ENCODE measurements at places on chromosomes 4 and X. TPM values are rescaled to one million over a fixed set of nuclear protein-coding genes. Genes with fewer than 3 reads are reported as not detected.

- H3K27me3 ChIP-seq, result no peaks in the 10 kb centered on the region
- H3K36me3 ChIP-seq, result no peaks in the 10 kb centered on the region
- H3K4me1 ChIP-seq, result peaks cover 7% of the 10 kb centered on the region
- DNase-seq, result no peak
- H3K27ac ChIP-seq, result no peak overlapping the region
- H3K4me3 ChIP-seq, result no peak overlapping the region
Observed at GRCh38 chr4:119794681-119795080, 166.1 kb upstream of the PDE5A start.

DNA sequence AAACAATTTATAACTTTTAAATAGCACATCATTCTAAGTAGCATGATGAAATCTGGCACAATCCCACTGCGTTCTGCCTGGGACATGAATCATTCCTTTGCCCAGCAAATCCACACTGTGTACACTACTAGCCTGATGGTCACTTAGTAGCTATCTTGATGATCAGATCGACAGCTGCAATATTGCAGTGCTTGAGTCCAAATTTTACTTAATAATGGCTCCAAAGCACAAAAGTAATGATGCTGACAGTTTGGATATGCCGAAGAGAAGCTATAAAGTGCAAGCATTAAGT lies 86.6 kb upstream of the NPNT start:
- H3K36me3 ChIP-seq, result no peaks in the 10 kb centered on the region
- DNase-seq, result no peak
- no peak overlapping the region for H3K4me3 ChIP-seq
- H3K4me1 ChIP-seq, result no peaks in the 10 kb centered on the region

DNA sequence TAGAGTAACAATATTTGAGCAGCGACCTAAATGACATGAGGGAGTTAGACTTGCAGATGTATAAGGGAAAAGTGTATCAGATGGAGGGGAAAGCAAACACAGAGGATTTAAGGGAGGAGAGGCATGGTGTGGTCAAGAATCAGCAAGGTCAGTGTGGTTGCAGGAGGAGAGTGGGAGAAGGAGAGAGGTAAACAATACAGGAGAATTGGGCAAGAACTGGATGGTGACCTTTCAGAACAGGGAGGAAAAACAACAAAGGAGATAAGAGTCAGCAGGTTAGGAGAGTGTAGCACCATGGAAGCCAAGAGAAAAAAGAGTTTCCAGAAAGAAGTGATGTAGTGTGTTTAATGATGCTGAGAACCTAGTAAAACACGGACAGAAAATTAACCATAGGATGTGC lies 178.5 kb downstream of the PAPSS1 start:
- H3K36me3 ChIP-seq, result no peaks in the 10 kb centered on the region
- H3K4me1 ChIP-seq, result peaks cover 4% of the 10 kb centered on the region
- no peak for DNase-seq
- no peaks in the 10 kb centered on the region for H3K27me3 ChIP-seq

GRCh38 chrX:71256051-71256450 lies 2.1 kb upstream of the ZMYM3 start:
- peaks cover under 1% of the 10 kb centered on the region for H3K36me3 ChIP-seq
- H3K27ac ChIP-seq, result peak overlapping the region; percentile 91
- no peaks in the 10 kb centered on the region for H3K27me3 ChIP-seq

Gene CABS1
- total RNA-seq, result not detected

GRCh38 chrX:29545878-29546277 lies 669.5 kb upstream of the MAGEB2 start:
- H3K27me3 ChIP-seq, result no peaks in the 10 kb centered on the region
- H3K4me1 ChIP-seq, result peaks cover 4% of the 10 kb centered on the region
- no peak overlapping the region for H3K4me3 ChIP-seq
- no peak for DNase-seq
- no peaks in the 10 kb centered on the region for H3K36me3 ChIP-seq
- no peak overlapping the region for H3K27ac ChIP-seq

DNA sequence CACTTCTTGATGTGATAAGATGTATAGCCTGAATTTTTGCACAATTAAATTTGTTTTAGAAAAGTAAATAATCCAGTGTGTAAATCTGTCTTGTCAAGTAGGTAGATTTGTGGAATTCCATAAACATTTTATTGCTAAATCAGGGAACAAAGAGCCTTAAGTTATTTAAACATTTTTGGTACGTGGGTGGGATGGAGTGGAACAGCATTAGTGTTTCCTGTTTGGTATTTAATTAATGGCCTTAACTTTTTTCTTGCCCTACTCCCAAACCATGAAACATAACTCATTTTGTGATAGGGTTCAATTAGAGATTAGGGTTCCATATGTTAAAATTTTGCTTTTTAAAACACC lies 5.1 kb downstream of the NUDT9 start:
- peaks cover 21% of the 10 kb centered on the region for H3K4me1 ChIP-seq
- no peak for DNase-seq
- no peaks in the 10 kb centered on the region for H3K27me3 ChIP-seq
- no peak overlapping the region for H3K27ac ChIP-seq
- no peaks in the 10 kb centered on the region for H3K36me3 ChIP-seq

Gene ARHGEF38
- total RNA-seq, result 1.6 TPM

DNA sequence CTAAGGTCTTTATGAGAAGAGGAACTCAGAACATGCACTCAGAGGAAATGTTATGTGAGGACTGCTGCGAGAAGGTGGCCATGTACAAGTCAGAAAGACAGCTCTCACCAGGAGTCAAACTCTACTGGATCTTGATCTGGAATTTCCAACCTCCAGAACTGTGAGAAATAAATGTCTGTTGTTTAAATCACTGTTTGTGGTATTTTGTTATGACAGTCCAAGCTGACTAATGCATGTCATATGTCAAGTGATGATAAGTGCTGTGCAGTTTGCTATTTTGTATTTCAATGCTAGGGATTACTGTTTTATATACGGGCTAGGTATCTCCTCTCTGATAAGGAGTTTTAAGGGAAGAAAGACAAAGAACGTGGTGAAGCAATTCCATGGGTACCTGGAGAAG lies 162.3 kb downstream of the CPEB2 start:
- no peaks in the 10 kb centered on the region for H3K36me3 ChIP-seq
- H3K27me3 ChIP-seq, result peaks cover 9% of the 10 kb centered on the region
- DNase-seq, result no peak
- no peak overlapping the region for H3K4me3 ChIP-seq
- H3K27ac ChIP-seq, result no peak overlapping the region

- no peaks in the 10 kb centered on the region for H3K36me3 ChIP-seq
- no peaks in the 10 kb centered on the region for H3K27me3 ChIP-seq
- no peak for DNase-seq
- H3K4me3 ChIP-seq, result no peak overlapping the region
- no peak overlapping the region for H3K27ac ChIP-seq
Observed at GRCh38 chrX:68826113-68826980, 2.5 kb upstream of the EFNB1 start.

Gene UBE2K
- total RNA-seq, result 110 TPM

Gene UGT2B11
- total RNA-seq, result 0.93 TPM

DNA sequence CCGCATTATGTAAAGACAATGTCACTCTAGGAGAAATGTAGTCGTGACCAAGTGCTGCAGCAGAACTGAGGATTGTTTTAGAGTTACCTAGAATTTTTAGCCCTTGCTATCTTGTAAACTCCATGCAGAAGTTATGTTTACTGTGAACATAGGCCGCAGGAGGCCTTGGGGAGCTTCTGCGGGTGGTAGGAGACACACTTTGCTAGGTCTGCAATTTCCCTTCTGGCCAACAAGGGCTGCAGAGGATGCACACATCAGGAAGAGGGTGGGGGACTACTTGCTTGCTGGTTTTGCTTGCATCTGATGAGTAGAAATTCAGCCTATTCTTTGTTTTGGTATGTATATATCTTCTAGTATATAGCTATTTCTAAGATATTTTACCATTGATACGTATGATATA lies 23.1 kb downstream of the BANK1 start:
- no peak overlapping the region for H3K27ac ChIP-seq
- no peak overlapping the region for H3K4me3 ChIP-seq
- no peaks in the 10 kb centered on the region for H3K27me3 ChIP-seq
- H3K36me3 ChIP-seq, result no peaks in the 10 kb centered on the region
- H3K4me1 ChIP-seq, result no peaks in the 10 kb centered on the region

- peaks cover 7% of the 10 kb centered on the region for H3K4me1 ChIP-seq
- H3K27ac ChIP-seq, result no peak overlapping the region
- H3K36me3 ChIP-seq, result no peaks in the 10 kb centered on the region
- no peak for DNase-seq
Observed at GRCh38 chrX:112254896-112255295, 172.3 kb upstream of the TRPC5 start.

Gene PLAC8
- 5.9 TPM for total RNA-seq

GRCh38 chrX:150872773-150873336 lies 25.6 kb downstream of the CD99L2 start:
- peaks cover 15% of the 10 kb centered on the region for H3K36me3 ChIP-seq
- DNase-seq, result no peak
- H3K4me1 ChIP-seq, result peaks cover 11% of the 10 kb centered on the region
- H3K27me3 ChIP-seq, result no peaks in the 10 kb centered on the region
- no peak overlapping the region for H3K4me3 ChIP-seq

GRCh38 chr4:119678761-119679160 lies 50.2 kb upstream of the PDE5A start:
- no peaks in the 10 kb centered on the region for H3K36me3 ChIP-seq
- no peak overlapping the region for H3K27ac ChIP-seq
- H3K27me3 ChIP-seq, result no peaks in the 10 kb centered on the region

DNA sequence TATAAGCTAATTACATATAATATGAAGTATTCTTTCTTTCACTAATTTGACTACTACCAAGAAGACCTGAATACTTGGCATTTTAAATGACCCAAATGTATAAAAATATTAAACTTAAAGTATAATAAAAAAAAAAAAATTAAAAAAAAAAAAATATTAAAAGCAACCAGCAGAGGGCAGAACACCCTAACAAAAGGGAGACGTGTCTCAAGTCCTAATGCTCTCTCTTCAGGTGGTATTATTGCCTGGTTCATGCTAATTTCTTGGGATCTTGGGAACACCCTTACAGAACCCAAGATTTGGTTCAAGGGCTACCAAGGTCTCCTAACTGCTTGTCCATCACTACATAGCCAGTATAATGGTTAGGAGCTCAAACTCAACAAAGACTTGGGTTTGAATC lies 754.8 kb downstream of the RAB28 start:
- peaks cover 5% of the 10 kb centered on the region for H3K27me3 ChIP-seq
- H3K36me3 ChIP-seq, result no peaks in the 10 kb centered on the region
- no peak overlapping the region for H3K4me3 ChIP-seq

Gene PROM1
- 105 TPM for total RNA-seq

GRCh38 chr4:76276813-76277212 lies 25.3 kb downstream of the FAM47E start:
- no peak for DNase-seq
- H3K27ac ChIP-seq, result no peak overlapping the region
- H3K36me3 ChIP-seq, result no peaks in the 10 kb centered on the region
- H3K4me1 ChIP-seq, result peaks cover 23% of the 10 kb centered on the region
- H3K4me3 ChIP-seq, result no peak overlapping the region

- no peaks in the 10 kb centered on the region for H3K36me3 ChIP-seq
- H3K4me3 ChIP-seq, result no peak overlapping the region
- no peak overlapping the region for H3K27ac ChIP-seq
Observed at GRCh38 chr4:55386840-55387239, 8.9 kb upstream of the TMEM165 start.

DNA sequence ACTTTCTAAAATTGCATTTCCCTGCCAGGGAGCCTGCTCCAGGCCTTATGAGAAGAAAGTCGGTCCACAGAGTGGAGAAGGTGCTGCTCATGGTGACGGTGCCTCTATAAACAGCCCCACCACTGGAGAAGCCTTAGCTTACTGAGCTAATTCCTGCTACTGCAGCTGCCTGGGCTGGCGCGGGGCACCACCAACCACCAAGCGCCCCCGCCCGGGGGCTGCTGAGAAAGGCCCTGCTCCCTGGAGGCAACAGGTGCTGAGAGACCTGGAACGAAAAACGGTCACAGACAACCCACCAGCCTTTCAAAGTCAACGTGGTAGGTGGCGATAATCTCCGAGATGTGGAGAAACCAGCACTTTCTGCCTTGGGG lies 2.9 kb downstream of the HCFC1 start:
- H3K4me3 ChIP-seq, result peak overlapping the region; percentile 100
- DNase-seq, result no peak
- no peaks in the 10 kb centered on the region for H3K36me3 ChIP-seq
- H3K27me3 ChIP-seq, result no peaks in the 10 kb centered on the region
- H3K4me1 ChIP-seq, result peaks cover 30% of the 10 kb centered on the region

All from progenitor cell of endocrine pancreas (in vitro differentiated cells).